ENCODE measurements at places on chromosomes 4 and X.

DNA sequence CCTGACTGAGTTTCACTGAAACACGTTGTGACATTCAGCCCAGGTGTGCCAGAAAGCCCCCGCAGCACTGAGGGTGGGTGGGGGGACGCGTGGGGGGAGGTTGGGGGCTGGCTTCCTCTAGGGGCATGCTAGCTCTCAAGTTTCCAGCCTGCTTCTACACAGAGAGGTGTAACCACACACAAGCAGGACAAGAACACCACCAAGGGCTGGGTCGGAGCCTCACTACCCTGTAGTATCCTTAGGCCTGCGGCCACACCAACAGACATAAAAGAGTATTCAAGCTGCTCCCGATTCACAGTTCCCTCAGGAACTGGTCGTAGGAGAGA, 1.8 kb downstream of the USP46 start:
- no peak for DNase-seq

GRCh38 chr4:88878642-88879041, 178.3 kb downstream of the FAM13A start:
- no peak for DNase-seq

GRCh38 chr4:29861307-29861706, 858.9 kb upstream of the PCDH7 start:
- DNase-seq: no peak

- DNase-seq: no peak
These were observed 236.0 kb upstream of the SLIT2 start for GRCh38 chr4:20015636-20016224.

GRCh38 chr4:86950831-86951525, 16.2 kb downstream of the AFF1 start:
- DNase-seq: no peak

DNA sequence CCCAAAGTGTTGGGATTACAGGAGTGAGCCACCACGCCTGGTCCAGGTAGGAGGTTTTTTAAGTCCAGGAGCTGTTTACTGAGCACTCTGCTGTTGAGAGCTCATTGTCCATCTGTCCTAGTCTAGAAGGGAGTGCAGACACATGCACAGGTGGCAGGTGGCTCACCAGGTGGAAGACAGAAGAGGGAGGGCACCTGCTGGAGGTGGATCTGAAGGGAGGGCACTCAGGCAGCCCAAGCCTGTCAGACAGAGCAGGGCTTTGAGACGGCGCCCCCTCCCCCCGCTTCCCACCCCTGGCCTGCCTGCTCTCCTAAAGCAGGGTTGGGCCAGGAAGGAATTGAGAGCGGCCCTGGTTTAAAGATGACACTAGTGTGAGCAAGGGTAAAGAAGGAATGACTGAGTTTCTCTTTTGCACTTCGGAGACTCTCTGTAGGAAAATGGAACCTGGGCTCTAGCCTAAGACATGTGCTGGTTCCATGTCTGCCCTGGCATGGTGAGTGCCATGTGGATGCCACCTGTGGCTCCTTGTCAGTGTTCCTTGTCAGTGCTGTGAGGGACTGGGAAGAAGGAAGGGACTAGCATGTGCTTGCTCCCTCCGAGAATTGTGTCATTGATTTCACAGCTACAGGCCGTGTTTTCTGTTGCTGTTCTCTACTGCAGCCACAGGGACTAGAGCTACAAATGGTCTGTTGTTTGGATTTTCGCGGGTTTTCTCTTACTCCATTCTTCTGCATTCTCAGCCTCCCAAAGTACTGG, 108.6 kb downstream of the TNIP2 start:
- DNase-seq: no peak

Data from 8988T (cell line).